ENCODE measurements at places on chromosomes 1 and 21.

DNA sequence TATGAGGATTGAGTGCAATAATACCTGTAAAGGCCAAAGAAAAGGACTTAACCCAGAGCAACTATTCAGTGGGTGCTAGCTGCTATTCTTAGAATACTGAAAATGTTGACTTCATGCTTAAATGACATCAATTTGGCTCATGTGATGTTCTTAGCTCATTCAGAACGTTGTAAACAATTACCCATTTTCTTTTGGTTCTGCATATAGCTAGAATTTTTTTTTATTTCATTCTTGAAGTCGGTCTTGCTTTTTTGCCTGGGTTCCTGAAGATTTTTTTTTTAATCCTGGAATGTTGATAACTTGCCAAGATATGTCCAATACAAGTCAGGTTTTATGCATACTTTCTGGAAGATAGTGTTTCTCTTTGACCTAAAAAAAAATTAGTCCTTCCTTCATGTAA is 772.0 kb downstream of the LTN1 start:
- no peak for DNase-seq

DNA sequence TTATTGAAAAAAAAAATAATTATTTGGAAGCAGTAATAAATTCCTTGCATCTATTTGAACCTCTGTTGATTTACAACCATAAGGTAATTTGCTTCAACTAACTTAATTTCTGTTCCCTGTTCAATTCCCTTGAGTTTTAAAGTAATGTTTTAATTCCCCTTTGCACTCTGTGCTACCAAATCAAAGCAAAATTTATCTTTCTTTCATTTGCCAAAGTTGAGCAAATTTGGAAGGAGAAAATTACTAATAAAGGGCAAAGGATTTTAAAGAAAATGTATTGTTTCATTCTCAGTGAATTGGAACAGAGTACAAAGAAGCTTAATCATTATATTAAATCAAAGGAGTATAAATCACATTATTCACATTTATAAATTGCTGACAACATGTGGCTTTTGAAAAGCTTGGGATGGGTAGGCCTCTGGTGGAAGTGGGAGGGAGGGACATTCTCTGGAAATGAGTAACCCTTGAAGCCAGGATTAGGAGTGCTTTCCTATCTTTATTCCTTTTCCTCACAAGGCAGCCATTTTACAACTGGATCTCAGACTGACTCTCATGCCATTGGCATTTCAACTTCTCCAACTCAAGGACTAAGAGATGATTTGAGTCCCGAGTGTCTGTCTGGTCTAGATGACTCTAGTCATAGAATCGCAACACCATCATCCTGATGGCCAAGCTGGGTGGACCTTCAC is 331.6 kb upstream of the DUSP10 start:
- no peak for DNase-seq

GRCh38 chr1:4602462-4603294 is 51.7 kb upstream of the AJAP1 start:
- no peak for DNase-seq

GRCh38 chr1:63414691-63415365 is 47.4 kb downstream of the ALG6 start:
- no peak for DNase-seq

DNA sequence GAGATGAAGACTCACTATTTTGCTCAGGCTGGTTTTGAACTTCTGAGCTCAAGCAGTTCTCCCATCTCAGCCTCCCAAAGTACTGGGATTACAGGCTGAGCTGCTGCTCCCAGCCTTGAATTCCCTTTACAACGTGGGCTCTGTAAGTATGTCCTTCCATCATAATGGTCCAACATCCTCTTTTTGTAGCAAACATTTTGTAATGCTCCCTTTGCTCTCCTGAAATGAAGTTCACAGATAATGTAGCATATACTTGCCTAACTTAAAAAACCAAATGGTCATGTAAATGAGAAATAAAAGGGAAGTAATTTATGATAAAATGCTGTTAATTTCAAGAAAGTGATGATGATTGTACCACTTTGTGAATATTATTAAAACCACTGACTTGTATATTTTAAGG is 30.5 kb upstream of the THEM4 start:
- DNase-seq = peak; percentile 49

DNA sequence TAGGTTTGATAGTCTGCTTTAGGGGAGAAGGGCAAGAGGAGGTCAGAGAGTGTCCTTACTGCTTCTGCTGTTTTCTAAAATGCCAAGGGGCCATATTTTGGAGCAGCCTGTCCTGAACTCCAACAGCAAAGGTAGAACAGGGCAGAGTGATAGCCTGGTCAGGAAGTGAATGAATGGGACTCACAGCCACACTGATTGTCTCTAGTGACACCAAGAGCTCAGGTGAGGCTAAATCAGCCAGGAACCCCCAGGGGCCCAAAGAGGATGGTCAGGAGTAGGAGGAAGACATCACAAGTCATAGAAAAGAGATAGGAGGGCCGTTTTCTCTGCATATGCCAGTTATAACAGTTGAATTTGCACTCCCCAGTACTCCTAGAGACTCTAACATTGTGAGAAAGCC is 97.4 kb upstream of the DUSP10 start:
- DNase-seq = no peak

GRCh38 chr21:42414928-42415769 is 11.4 kb downstream of the UBASH3A start:
- peak; percentile 96 for DNase-seq

DNA sequence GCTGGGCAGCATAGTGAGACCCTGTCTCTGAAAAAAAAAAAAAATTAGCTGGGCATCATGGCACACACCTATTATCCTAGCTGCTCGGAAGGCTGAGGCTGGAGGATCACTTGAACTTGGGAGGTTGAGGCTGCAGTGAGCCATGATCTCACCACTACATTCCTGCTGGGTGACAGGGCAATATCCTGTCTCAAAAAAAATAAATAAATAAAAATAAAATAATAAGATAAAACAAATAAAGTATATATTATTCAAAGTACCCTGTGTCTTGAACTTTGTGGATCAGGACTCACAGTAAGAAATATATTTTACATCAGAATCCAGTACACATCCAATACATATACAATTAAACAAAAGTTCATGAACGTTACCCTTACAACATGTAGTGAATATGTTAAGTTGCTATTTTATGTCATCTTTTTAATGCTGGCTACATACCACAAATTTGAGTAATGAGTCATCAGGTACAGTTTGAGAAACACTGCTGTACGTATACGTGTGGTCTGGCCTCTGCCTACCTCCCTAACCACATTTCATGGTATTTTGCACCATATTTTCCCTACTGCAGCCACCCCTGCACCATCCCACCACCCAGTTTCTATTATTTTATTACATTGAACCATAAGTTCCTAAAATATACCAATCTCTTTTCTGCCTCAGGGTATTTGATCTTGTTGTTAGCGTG is 4.4 kb downstream of the NME7 start:
- DNase-seq = no peak

DNA sequence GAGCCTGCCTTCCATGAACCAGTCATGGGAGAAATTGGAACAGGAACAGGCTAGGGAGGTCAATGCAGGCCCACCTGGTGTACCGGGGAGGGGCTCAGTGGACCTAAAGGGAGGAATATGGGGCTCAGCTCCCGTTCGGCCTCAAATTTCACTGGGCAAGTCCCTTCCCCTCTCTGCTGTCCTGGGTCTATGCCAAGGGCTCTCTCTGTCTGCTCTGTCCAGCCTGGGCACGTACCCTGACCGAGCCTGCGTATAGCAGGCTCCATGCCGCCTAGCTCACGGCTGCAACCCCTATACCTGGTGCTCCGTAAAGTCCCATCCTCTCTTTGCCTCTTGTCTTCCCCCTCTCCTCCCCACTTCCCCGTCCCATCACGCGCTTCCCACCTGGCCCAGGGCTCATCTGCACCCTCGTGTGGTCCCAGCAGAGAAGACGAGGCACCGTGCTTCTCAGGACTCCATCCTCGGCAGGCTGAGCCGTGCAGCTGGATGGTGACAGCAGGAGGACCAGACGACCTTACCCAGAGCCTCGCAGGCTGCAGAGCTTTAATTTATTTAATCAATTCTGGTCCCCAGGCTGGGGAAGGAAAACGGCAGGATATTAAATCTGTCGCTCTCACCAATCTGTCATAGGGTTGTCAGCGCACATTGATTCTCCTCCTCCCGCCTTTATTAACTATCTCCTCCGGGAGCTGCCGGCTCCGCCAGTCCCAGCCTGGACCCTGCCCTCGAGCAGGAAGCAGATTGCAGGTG is 25.0 kb upstream of the DISP3 start:
- DNase-seq = no peak

DNA sequence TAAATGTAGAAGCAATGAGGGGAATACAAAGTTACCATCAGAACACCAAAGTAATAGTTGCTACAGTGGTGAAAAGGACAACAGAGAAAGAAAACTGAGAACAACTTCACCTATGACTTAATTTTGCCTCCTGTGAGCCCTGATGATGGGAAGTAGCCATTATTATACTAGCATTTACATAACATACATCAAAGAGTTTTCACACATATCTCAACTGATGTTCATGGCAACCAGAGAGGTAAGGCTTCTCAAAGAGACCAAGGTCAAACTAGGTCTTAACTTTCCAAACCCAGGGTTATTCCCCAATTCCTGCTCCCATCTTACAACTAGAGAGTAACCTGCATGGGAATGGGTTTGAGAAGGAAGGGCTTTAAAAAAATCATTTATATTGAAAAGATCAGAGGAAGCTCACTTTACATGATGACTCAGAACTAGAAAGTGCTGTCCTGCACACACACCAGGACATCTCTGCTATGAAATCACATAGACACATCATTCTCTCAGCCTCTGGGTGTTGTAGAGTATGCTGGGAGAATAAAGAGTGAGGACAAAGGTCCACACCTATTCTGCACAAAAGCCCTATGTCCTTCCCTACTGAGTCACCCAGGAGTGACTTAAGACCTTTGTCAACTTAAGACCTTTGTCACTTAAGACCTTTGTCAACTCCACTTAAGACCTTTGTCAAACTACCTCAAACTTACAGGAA is 179.7 kb downstream of the TNFSF18 start:
- DNase-seq = no peak

DNA sequence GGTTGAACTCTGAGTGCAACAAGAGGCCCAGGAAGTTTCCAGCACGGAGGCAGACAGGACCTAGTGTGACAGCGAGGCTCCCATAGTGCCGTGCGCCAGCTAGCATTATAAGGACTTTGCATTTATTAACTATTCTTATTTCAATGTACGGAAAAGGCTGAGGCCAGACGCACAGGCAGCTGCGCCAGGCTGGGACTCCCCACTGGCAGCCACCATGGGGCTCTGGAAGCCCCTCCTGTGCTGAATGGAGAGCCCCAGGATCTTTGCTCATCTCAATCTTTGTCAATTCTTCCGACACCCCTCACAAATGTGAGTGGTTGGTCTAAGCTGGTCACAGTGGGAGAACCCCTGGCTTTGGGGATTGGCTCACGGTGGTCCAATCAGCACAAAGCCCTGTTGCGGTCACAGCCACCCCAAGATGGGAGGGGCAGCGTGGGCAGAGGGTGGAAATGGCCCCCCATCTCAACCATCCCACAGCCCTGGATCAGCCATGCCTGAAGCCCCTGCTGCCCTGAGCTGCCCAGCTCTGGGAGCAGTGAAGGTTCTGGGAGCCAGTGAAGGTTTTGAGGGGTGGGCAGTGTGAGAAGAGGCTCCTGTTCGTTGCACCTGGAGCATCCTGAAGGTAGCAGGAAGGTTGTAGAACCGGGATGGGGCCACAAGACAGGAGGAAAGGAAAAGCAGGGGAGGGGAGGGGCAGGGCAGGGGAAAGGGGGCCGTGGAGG is 59.5 kb upstream of the ADARB1 start:
- no peak for DNase-seq

- no peak for DNase-seq
Observed at GRCh38 chr1:26069941-26070295, 2.5 kb upstream of the TRIM63 start.

DNA sequence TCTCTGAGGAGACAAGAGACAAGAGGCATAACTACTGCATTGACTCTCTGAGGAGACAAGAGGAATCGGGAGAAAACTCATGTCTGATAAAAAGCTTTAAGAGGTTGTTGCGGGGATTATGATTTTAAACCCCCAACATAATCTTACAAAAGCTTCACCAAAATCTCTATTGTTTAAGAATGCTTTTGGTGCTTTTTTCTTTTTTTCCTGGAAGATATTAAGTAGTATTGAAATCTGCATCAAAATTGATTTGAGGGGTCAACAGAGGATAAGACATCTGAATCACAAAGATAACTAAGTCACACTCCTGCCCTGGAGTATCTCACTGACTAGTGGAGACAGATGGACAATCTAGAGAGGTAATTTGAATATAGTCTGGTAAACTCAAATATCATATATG is 115.6 kb upstream of the MROH9 start:
- no peak for DNase-seq

GRCh38 chr1:34460193-34460592 is 283.5 kb downstream of the C1orf94 start:
- DNase-seq = peak; percentile 10

- no peak for DNase-seq
Observed at GRCh38 chr1:67908250-67908936, 75.1 kb upstream of the GNG12 start.

DNA sequence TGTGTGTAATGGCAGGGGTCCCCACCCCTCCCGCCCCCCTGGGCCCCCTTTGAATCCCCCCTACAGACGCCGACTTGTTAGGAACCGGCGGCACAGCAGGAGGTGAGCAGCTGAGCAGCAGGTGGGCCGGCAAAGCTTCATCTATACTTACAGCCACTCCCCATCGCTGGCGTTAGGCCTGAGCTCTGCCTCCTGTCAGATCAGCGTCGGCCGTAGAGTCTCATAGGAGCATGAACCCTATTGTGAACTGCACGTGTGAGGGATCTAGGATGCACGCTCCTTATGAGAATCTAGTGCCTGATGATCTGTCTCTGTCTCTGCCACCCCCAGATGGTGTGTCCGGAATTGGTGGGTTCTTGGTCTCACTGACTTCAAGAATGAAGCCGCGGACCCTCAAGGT is 14.9 kb upstream of the VPS26C start:
- no peak for DNase-seq

DNA sequence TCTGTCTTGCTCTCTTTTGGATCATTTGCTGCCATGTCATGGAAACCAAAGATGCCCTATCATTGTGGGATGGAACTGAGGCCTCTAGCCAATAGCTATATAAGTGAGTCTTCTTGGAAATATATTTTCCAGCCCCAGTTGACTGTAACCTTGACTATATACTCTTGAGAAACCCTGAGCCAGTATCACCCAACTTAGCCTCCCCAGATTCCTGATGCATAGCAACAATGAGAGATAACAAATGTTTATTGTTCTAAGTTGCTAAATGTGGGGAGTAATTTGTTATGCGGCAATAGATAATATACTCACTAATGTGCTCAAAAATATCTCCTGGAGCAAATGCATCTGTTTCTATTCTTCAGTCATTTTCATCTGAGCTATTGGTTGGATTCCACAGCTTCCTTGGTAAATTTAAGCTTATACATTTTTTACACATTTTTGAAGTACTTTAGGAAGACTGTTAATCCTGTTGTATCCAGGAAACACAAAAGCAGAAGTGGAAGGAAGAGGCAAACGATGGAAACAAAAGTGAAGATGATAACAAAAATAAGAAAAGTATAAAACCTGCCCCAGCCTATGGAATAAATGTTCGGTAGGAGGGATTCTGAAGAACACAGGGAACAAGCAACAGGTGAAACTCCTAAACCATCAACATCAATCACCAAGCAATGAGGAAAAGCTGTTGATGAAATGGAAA is 6.3 kb upstream of the SRRM1 start:
- DNase-seq = no peak

- DNase-seq = no peak
Observed at GRCh38 chr1:163974120-163974519, 584.9 kb upstream of the PBX1 start.
